ENCODE measurements at places on chromosomes 1 and 21. TPM values are rescaled to one million over a fixed set of nuclear protein-coding genes. Genes with fewer than 3 reads are reported as not detected.

CD1D gene
- under 0.01 TPM for total RNA-seq

YRDC gene
- total RNA-seq, result 12.1 TPM

PRPF38A gene
- 15.0 TPM for total RNA-seq

CLDN19 gene
- under 0.01 TPM for total RNA-seq

DISP3 gene
- not detected for total RNA-seq

KCNK2 gene
- total RNA-seq, result 5.1 TPM

ZNF326 gene
- total RNA-seq, result 4.8 TPM

All from regular cardiac myocyte (primary cell).